CD4-positive, alpha-beta T cell treated with Interferon alpha-2 for 1 hour (primary cell): ENCODE measurements at places on chromosomes 4 and X.

DNA sequence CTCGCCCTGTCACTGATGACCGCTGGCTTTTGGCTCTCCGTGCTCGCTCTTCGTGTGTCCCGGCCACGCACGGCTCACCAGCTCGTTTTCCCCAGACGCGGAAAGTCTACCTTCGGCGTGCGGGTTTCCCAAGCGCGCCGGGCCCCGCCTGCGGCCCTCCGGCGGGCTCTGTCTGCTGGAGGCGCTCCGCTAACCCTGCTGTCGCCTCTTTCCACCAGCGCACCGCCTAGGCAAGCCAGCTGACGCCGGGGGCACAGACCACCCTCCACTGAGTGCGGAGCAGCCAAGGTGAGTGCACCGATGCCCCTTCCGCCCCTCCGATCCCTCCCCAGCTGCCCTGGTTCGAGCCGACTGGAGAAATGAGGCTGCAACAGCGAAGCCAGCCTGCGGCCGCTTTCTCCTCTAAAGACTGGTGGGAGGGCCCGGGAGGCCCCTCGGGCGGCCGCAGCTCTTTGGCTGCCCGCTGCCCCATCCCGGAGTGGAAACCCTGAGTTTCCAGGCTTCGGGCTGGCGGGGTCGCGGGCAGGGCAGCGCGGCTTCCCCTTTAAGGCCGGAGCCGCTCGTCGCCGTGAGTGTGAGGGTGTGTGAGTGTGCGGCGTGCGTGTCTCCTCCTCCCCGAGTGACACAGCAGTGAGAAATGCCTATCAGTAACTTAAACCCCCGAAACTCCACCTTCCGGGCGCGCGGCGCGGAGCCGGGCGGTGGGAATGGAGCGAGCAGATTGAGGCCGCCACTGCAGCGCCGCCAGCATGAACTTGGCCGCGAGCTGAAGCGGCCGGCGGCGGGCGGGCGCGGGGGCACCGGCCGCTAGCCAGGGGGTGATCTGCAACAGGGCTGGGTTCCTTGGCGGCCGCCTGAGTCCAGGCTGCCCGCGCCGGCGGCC, at the start of gene MAMLD1:
MAMLD1 (plus strand) TSS at position 719 of the 883 bp plus-strand sequence. CDS start 82,200 bp downstream, outside the sequence.
- peak; percentile 73 for DNase-seq

DNA sequence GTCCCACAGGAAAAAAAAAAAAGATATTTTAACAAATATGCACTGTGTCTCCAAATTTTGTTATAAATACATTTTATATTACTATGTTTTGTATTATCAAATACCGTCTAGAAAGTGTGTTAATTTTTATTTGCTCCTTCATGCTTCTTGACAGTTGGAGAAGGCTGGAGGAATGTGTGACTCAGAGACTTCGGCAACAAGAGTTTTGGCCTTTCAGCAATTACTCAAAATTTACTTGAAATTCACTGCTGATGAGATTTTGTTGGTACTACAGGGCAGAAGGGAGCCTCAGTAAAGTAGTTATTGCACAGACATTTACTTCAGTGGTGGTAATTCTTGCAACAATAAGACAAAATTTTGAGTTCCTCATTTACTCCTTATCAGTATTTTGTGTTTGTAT, 2164.0 kb downstream of the PCDH7 start:
- DNase-seq: no peak

- DNase-seq: no peak
Observed at GRCh38 chr4:83149865-83150652, 35.5 kb upstream of the PLAC8 start.

GRCh38 chr4:95539106-95539505, 9.7 kb downstream of the UNC5C start:
- no peak for DNase-seq

DNA sequence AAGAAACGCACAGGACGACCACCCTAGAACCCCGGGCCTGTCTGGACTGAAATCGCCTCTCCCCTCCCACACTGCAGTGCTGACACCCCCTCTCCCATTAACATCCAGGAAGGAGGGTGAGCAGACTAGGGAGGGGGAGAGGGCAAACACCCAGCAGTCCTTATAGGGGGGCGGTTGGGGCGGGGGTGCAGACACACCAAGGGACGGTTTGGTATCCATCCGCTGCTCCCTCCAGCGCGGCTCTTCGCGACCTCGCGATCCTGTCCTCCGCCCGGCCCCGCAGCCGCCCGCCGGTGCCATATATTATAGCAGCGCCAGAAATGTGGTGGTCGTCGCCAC, 411 bp upstream of the GPRASP1 start:
- DNase-seq: no peak

GRCh38 chr4:123984886-123985285, 588.3 kb downstream of the SPRY1 start:
- no peak for DNase-seq

DNA sequence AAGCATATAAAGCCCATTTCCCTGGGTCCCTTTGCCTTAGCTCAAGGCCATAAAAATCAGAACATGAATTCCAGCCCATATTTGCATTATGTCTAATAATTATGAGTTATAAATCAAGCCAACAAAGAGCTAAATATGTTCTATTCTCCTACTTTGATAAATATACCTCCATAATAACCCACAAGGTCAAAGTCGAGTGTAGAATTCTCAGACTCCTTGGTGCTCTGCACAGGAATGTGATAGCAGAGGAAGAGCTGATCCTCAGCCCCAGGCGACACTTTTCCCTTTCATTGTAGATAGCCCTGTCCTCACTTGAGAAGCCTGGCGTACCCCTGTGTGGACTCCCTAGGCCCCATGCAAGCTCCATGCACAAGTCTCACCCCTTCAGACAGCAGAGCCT, 85.6 kb downstream of the CASP3 start:
- DNase-seq: no peak

DNA sequence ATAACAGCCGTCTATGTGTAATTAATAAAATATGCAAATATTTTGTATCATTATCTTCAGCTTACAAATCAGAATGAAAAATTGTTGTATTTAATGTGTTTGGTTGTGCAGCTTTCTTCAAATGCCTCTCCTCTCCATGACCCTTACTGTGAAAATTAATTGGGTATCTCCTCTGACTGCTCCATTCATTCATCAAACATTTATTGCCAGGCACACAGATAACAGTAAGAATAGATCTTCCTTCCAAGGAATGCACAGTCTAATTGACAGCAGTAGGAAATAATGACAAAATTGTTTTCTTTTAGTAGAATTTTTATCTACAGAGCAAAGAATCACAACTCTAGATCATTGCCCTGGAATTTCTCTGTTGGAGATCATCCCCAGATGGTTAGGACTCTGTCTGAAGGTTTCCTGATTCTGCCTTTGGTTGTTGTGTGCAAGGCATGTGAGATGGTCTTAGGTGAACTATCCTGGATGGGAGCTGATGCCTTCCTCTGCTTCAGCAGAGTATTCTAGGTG, 395.0 kb upstream of the FAT1 start:
- DNase-seq: no peak

DNA sequence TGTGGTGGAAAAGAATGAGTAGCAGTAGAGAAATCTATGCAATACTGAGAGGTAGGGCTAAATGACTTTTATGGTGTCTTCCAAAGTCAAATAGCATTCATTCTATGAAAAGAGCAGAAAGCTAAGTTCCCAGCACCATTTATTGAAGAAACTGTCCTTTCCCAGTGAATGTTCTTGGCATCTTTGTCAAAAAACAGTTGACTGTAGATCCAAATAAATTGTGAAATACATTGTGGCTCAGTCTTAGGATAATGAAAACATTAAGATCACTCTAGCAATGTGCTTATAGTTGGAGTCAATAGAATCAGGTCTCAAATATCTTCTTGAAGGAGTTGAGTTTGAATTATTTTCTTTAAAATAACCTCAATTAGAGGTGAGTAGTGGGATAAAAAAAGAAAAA, 19.4 kb downstream of the AREG start:
- DNase-seq: no peak

DNA sequence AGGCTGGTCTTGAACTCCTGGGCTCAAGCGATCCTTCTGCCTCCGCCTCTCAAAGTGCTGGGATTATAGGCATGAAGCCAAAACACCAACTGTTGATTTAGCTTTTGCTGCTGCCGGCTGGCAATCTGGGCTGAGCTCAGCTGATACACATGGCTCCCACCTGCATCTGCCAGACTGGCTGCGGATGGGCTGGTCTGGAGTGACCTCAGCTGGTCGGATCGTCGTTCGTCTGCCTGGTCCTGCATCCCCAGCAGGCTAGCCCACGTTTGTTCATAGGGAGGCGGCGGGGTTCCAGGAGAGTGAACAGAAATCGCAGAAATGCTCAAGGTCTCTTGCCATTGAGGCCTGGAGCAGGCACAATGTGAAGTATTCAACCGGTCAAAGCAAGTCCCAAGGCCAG, 74.4 kb upstream of the DDX3X start:
- no peak for DNase-seq

GRCh38 chr4:107270614-107271013, 234.5 kb upstream of the DKK2 start:
- no peak for DNase-seq

DNA sequence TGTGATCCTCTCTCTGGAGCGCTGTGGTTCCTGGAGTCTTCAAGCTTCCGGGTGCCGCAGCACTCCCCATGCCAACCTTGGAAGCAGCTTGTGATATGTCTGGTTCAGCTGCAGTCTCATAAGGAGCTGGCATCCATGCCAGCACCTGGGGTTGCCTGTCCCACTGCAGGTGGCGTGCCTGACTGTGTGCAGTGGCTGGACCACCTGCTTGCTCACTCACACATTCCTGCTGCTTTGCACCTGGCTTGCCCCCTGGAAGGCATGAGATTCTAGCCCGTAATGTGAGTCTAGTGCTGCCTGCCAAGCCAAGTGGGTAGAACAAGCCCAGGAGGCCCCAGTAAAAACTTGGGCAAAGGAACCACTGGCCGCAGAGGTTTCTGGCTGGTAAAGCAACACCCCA, 687.2 kb upstream of the AADAT start:
- DNase-seq: no peak

GRCh38 chrX:50812995-50813842, 775 bp downstream of the SHROOM4 start:
- DNase-seq: no peak

- DNase-seq: peak; percentile 7
Observed at GRCh38 chr4:189202182-189202868, 738.3 kb upstream of the FRG1 start.

DNA sequence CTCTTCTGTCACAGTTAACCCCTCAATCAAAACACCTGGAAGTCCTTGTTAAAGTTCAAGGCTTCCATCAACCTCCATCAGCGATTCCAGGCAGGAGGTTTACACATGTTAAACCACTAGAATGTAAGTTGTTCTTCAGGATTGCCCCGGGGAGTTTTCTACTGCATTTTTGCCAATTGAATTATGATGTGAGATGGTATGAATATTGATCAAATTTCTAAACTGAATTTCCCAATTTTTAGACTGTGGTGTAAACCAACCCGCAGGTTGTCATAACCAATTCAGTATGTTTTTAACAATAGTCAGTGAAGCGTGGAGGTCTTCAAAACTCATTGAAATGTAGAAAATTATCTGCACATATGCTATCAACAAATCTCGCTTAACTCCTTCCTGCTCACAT, 21.2 kb upstream of the TENM3 start:
- DNase-seq: no peak

DNA sequence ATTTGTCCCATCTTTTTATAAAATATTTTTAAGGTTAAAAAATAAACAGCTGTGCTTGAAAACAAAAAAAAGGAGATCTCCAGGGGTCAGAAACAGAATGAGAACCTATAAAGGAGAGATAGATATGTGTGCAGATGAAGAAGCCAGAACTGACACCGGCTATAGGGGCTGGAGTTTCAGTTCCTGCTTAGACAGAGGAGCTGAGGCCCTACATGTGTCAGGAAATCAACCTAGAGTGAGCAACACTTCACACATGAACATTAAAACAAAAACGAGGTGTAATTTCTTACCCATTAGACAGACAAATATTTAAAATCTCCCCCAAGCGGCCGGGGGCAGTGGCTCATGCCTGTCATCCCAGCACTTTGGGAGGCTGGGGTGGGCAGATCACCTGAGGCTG, 17.8 kb upstream of the HUWE1 start:
- DNase-seq: no peak

- DNase-seq: no peak
Observed at GRCh38 chrX:48470110-48470832, at the start of gene SLC38A5. Gene SLC38A5 (minus strand): TSS chrX:48470260. CDS start chrX:48467924, 2,336 bp downstream.

GRCh38 chr4:101221294-101221693, 126.0 kb downstream of the PPP3CA start:
- no peak for DNase-seq

GRCh38 chrX:40821780-40822179, 86.4 kb upstream of the MED14 start:
- DNase-seq: no peak

- DNase-seq: no peak
Observed at GRCh38 chr4:151169900-151170299, 70.5 kb downstream of the RPS3A start.

DNA sequence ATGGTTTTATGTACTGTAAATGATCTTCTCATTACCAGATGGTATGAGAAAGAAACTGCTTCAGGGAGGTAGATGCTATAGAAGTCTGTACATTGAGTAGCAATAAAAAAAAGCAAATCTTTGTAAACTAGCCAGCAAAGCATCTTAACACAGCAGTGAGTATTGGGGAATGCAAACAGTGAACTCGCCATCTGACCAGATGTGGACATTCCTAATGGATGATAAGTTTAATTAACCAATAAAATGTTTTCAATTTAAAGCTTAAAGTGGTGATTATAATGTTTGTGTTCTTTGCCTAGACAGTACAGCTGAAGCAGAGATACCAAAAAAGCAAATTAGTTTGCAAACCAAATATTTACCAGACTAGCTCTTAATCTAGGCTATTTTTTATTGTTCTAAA, 1144.2 kb downstream of the FAT4 start:
- DNase-seq: no peak
